Activated CD4-positive, alpha-beta T cell treated with anti-CD3 and anti-CD28 coated beads, Interleukin-2, amount 50 U/mL, for 24 hours (primary cell): ENCODE measurements at places on chromosomes 6 and 20.

- no peak for DNase-seq
Observed at GRCh38 chr20:47389867-47390347, 33.4 kb upstream of the ZMYND8 start.

DNA sequence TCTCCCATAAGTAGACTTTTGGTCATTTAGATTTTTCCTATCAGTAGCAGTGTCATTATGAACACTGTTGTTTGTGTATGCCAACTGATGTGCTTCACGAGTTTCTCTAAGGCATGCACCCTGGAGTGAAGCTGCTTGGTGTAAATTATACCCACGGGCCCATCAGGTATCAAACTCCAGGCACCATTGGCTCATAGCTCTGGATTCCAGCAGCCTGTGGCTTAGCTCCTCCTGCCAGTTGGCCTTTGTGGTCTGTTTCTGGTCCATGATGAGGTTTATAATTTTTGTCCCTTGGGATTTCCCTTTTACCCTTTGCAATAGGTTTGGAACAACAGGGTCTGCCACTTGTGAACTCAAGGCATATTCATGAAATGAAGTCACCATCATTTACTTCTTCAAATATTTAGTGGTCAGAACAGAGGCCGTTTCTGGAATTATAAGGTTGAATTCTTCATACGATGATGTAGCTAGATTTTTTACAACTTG is 350.5 kb downstream of the PRL start:
- no peak for DNase-seq

- DNase-seq = no peak
Observed at GRCh38 chr20:967796-968742, 34.0 kb downstream of the RSPO4 start.

- DNase-seq = peak; percentile 83
Observed at GRCh38 chr6:34196116-34196832, 40.4 kb upstream of the HMGA1 start.

DNA sequence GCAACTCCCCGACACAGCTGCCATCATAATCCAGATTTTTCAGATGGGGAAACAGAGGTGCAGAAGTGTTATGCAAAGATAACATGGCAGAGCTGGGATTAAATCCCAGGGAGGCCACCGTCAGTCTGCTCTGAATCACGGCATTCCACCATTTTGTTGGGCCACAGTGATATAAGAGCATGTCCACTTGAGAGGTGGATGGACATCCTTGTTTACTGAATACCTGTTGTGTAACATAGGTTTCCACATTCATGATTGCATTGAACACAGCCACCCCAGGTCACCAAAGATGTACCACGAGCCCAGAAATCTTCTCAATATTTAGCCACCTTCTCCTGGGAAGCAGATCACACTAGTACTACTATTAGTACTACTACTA is 191.5 kb downstream of the LRFN2 start:
- no peak for DNase-seq

- no peak for DNase-seq
Observed at GRCh38 chr6:53313784-53314400, 34.9 kb downstream of the ELOVL5 start.

DNA sequence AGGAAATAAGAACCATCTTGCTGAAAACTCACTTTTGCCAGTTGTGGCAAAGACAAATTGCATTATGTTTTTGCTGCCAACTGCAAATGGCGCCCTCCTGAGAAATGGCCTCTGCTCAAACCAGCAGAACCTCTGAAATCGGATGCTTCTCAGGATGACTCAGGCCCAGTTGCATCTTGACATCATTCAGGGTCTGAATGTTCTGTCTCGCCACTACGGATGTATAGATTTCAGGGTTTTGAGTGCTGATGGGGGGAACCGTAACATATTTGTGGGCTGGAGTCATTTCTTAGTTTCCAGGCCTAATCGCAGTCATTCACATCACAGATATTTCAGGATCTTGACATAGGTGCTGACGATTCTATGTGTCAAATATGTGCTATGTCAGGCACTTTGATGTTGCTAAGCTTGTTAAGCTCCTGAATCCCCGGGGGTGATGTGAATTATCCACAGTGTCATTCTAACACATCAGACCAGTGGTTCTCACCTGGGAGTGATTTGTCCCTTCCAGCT is 207.1 kb downstream of the NFATC2 start:
- DNase-seq = no peak

GRCh38 chr6:133585978-133586377 is 302.9 kb upstream of the TCF21 start:
- no peak for DNase-seq

DNA sequence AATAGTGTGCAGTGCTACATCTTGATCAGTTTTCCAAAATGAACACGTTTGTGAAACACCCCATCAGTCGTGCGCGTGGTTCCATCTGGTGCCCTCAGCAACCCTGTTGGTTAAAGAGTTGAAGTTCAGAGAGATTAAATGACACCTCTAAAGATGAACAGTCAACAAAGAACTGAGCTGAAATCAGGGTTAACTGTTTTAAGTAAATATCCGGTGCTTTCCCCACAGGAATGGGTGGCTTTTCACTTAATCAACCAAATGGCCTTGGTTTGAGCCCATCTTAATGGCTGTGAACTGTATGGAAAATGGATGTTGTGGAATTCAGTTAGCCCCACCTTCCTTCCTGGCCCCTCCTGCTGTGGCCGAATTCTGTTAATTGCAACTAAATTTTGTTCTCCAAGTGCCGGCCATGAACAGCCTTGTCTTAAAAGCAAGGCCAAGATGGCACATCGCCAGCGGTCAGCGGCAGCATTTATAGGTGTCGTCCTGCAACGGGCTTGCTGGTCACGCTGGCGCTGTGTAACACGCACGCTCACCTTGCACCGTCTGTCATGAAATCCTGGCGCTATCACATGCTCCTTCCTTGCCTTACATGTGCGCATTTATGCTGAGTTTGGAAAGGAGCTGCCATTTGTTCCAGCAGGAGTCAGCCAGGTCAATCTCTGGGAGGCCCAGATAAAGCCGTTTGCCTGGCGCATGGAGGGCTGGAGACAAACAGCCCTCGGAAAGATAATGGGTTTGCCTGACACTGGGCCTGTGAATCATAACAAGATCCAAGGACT is 164.5 kb downstream of the ERMARD start:
- DNase-seq = no peak

- DNase-seq = no peak
Observed at GRCh38 chr20:44768256-44768655, 22.6 kb downstream of the KCNK15 start.

GRCh38 chr6:164168595-164168994 is 754.1 kb downstream of the QKI start:
- no peak for DNase-seq

DNA sequence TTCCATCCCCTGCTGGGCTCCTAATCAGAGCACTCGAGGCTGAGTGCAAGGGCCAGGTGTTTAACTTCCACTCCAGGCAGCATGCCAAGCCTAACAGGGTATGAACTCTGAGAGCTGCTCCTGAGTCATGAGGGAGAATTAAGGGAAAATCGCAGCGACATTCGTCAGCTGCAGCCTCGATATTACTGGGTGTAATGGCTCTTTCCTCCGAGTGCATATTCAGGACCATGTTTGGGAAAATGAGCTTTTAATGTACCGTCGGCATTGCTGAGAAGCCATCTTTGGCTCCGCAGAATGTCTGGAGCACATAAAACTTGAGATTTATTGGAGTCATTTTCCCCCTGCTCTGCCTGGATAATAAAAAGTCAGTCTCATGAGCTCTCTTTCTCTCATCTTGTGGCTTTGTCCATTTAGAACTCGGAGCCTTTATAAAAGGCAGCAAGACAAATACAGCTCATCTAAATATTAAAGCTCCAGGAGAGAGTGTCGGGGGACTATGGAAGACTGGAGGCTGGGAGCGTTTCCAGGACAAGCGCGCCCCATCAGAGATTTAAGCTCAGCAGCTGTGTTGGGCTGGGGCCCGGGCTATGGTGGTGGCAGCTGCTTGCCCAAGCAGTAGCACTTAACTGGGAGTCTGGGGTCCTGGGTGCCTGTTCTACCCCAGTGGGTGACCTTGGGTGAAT is 103.7 kb downstream of the TOX2 start:
- no peak for DNase-seq

GRCh38 chr6:130366107-130367005 is 539 bp downstream of the TMEM200A start:
- no peak for DNase-seq

DNA sequence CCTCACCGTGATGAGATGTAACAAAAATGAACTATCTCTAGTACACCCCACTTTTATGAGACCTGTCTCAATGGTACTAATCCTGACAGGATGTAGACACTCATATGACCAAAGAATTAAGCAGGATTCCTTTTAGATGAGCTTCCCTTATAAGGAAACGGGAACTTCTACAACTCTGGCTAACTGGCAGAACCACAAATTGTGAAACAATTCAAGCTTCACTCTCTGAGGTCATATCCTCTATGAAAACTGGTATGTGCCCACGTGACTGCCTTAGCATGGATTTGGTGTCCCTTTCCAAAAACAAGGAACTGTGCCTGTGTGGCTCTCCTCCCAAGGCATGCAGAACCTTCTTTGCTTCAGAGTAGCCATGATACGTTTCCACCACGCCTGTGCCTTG is 14.1 kb upstream of the CPNE5 start:
- DNase-seq = no peak

DNA sequence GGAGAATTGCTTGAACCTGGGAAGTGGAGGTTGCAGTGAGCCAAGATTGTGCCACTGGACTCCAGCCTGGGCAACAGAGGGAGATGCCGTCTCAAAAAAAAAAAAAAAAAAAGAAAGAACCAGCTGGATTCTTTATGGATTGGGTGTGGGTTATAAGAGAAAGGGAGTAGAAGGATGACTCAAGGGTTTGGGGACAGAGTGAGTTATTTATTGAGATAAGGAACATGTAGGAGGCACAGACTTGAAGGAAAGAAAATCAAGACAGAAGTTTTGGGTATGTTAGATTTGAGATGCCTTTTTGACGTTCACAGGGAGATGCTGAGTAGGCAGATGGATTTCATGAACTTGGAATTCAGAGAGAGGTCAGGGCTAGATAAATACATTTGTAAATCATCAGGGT is 47.6 kb downstream of the KIZ start:
- no peak for DNase-seq

DNA sequence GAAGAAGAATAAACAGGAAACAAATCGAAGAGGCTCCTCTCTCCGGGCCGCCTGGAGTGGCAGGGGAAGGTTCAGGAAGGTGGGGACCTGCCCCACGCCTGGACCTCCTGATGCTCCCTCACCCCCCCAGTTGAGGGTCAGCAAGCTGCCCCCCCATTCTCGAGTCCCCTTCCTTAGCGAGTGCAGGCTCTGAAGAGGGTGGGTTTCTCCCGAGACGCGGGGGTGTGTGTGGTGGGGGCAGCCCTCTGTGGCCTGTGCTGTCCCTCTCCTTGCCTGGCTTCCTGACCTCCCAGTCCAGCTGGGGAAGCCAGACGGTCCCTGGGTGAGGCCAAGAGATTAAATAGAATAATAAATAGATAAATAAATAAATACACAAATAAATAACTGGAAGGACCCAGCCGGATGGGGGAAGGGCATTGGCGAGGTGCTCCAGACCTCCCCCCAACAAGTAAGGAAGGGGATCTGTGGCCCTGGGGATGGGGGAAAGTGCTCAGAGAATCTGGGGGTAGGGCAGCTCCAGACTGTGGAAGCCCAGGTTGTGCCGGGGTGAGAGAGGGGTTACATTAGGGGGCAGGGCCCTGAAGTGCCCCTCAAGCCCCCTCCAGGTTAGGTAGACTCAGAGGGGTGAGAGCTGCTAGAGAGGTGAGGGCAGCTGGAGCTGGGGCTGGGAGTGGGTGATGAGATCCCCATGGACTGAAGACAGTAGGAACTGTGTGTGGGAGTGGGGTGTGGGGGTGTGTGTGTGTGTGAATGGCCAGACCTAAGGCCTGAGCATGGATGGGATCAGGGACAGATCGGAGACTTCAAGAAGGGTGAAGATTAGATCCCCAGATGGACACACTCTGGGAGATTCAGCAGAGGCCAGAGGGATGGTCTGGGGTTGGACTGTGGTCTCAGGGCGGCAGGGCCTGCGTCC is 9.5 kb upstream of the SRXN1 start:
- no peak for DNase-seq

DNA sequence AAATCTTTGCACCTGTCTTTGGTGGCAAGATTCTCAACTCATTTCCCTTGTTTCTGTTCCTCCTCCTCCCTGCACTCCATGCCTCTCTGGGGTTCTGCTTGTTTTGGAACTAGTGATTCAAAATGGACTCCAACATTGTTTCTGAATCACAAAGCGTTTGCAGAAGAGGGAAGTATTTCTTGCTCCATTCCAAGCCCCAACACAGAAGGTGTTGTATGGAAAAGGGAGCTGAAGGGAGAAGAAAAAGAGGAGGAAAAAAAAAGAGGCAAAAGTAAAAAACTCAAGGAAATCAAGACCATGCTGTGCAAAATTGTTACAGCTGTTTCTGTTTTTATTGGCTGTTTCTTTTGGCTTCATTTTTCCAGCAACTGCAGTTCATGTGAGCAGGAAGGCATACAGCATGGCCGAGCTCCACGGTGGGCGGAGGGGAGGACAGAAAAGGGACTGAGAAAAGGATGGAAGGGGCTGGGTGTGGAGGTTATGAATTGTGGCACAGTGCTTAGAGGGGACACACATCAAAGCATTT is 66.9 kb upstream of the PRL start:
- no peak for DNase-seq

- no peak for DNase-seq
Observed at GRCh38 chr20:58038123-58038654, 190.3 kb downstream of the ANKRD60 start.

GRCh38 chr6:100915876-100916275 is 34.7 kb upstream of the ASCC3 start:
- DNase-seq = no peak
